CD4-positive, alpha-beta T cell (primary cell): ENCODE measurements at places on chromosomes 2 and 18.
A peak's percentile ranks its signal among the peaks of the same experiment; 100 is the strongest.

DNA sequence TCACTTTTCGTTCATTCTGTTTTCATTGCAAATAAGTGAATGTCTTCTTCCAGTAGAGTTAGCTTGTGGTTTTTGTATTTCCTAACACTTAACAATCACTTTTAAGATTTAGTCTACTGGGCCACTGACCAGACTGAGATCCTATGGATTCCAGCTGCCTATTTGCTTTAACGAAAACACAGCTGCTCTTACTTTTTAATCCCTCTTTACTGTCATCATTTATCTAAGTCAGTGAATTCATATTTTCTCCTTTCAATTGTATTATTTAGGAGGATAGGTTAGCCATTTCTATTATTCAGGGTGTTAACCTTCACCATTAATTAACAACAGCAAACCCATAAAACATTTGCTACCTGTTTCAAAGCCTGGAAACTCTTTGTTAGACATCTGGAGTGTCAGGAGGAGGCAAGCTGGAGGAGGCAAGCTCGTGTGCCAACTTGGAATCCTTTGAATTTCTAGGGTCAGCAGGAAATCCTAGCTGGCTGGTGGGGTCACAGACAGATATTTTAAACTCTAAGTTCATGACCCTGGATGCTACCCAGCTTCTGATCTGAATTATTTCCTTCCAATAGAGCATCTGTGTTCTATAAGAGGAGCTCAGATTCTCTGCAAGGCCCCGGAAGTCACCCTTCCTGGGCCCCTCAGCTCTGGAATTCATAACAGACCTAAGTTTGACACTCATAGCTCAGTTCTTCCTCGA is 385.3 kb downstream of the RBM43 start:
- no peaks in the 10 kb centered on the region for H3K36me3 ChIP-seq
- no peak for DNase-seq
- no peak overlapping the region for H3K4me3 ChIP-seq

- H3K36me3 ChIP-seq = no peaks in the 10 kb centered on the region
- no peaks in the 10 kb centered on the region for H3K27me3 ChIP-seq
- H3K4me3 ChIP-seq = no peak overlapping the region
- H3K27ac ChIP-seq = no peak overlapping the region
- no peak for DNase-seq
Measured at GRCh38 chr2:179193759-179194394, 70.8 kb downstream of the SESTD1 start.

GRCh38 chr2:8514796-8515758 is 166.8 kb upstream of the ID2 start:
- no peak overlapping the region for H3K4me3 ChIP-seq
- peak; percentile 34 for DNase-seq
- H3K27me3 ChIP-seq = no peaks in the 10 kb centered on the region
- H3K27ac ChIP-seq = peak overlapping the region; percentile 75
- peaks cover 46% of the 10 kb centered on the region for H3K4me1 ChIP-seq
- no peaks in the 10 kb centered on the region for H3K36me3 ChIP-seq

DNA sequence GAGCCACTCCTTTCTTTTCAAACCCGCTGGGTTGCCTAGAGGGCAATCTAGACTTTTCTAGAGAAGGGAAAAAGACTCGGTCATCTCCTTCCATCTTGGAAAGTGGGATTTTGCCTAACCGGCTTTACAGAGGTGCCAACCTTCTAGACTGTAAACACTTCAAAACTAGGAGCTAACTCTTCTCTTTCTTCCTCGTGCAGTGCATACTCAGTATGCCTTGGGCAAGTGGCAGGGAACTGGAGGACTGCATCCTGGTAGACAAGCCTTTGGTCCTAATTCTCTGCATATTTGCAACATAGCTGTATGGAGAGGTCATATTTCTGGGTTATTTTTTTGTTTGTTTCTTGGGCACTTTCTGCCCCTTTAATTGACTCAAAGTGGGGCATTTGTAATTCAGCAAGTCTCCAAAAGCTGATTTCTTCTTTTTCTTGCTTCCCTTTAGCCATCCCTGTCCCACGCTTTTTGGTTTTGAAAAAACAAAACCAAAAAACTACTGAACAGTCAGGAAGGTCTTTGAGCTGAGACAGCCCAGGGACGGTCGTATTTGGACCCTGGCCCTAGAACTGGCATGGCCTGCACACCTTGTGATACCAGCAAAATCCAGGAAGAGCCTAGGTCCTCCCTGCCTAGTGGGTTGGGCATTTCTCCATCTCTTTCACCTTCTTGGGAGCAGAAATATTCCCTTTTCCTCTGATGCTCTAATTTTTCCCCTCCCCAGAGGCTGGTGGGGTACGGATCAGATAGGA is 5.8 kb upstream of the GATA6 start:
- no peak overlapping the region for H3K4me3 ChIP-seq
- no peak for DNase-seq
- peaks cover 49% of the 10 kb centered on the region for H3K27me3 ChIP-seq
- H3K36me3 ChIP-seq = no peaks in the 10 kb centered on the region
- H3K27ac ChIP-seq = no peak overlapping the region

- no peak for DNase-seq
- H3K4me3 ChIP-seq = no peak overlapping the region
- H3K4me1 ChIP-seq = peaks cover 10% of the 10 kb centered on the region
- no peaks in the 10 kb centered on the region for H3K27me3 ChIP-seq
- peaks cover 6% of the 10 kb centered on the region for H3K36me3 ChIP-seq
Measured at GRCh38 chr2:171432206-171432968, 1.4 kb downstream of the METTL8 start.

DNA sequence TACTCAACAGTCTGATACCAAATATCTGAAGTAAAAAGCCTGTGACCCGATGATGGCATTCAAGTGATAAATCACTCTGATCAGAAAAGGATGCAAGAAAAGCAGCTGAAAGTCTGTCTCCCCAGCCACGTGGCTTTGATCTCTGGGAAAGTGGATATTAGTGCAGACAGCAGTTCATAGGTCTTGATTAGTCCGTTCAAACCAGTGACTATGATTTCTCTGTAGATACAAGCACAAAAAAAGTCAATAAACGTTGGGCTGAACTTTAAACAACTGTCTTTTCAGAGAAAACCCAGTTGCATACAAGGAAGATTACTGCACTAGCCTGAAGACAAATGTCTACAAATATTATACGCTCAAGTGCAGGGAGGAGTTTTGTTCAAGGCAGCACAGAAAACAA is 107.7 kb upstream of the CDC42EP3 start:
- H3K4me1 ChIP-seq = no peaks in the 10 kb centered on the region
- H3K36me3 ChIP-seq = no peaks in the 10 kb centered on the region
- DNase-seq = no peak

DNA sequence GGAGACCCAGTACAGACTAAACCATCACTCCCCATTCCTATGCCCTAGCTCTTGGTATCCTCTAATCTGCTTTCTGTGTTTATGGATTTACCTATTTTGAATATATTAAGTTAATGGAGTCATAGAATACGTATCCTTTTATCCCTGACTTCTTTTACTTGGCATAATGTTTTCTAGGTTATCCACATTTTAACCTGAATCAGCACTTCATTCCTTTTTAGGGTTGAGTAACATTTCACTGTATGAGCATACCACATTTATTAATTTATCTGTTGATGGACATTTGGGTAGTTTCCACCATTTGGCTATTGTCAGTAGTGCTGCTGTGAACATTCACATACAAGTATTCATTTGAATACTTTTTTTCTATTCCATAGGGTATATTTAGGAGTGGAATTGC is 157.3 kb upstream of the CTNNA2 start:
- DNase-seq = no peak
- no peak overlapping the region for H3K27ac ChIP-seq
- no peaks in the 10 kb centered on the region for H3K4me1 ChIP-seq

- no peaks in the 10 kb centered on the region for H3K4me1 ChIP-seq
- H3K4me3 ChIP-seq = no peak overlapping the region
Measured at GRCh38 chr18:57544936-57545660, 41.4 kb downstream of the FECH start.

- no peaks in the 10 kb centered on the region for H3K36me3 ChIP-seq
- H3K4me3 ChIP-seq = no peak overlapping the region
- no peak overlapping the region for H3K27ac ChIP-seq
Measured at GRCh38 chr18:8657050-8657820, 48.0 kb downstream of the RAB12 start.

- H3K4me1 ChIP-seq = no peaks in the 10 kb centered on the region
- H3K27me3 ChIP-seq = no peaks in the 10 kb centered on the region
- H3K36me3 ChIP-seq = no peaks in the 10 kb centered on the region
- H3K4me3 ChIP-seq = no peak overlapping the region
- no peak overlapping the region for H3K27ac ChIP-seq
- DNase-seq = no peak
Measured at GRCh38 chr2:101420623-101421022, 33.3 kb upstream of the CREG2 start.

- no peak overlapping the region for H3K4me3 ChIP-seq
- no peak for DNase-seq
- no peaks in the 10 kb centered on the region for H3K36me3 ChIP-seq
- no peaks in the 10 kb centered on the region for H3K27me3 ChIP-seq
- H3K27ac ChIP-seq = no peak overlapping the region
- H3K4me1 ChIP-seq = peaks cover 31% of the 10 kb centered on the region
Measured at GRCh38 chr18:74370115-74370514, 54.5 kb downstream of the C18orf63 start.

DNA sequence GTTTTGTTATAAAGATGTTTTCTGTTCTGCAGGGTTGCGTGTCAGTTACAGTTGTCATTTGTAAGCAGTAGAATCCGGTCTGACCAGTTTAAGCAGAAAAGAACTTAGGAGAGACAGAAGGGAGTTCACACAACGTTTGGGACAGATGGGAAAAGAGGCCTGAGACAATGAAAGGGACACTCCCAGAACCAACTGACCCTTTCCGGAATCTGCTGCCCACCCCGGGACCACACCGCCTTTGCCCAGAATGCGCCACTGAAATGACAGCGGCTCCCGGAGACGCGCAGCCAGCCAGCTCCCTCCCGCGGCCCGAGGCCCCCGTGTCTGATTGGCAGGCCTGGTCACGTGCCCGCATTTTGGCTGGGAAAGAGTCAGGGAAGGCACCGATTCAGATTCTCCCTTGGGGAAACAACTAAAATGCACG is 244.6 kb downstream of the BCL2 start:
- H3K27ac ChIP-seq = no peak overlapping the region
- no peaks in the 10 kb centered on the region for H3K36me3 ChIP-seq
- peaks cover 3% of the 10 kb centered on the region for H3K4me1 ChIP-seq
- no peaks in the 10 kb centered on the region for H3K27me3 ChIP-seq

GRCh38 chr18:11883153-11883552 is 25.0 kb downstream of the MPPE1 start:
- H3K27ac ChIP-seq = no peak overlapping the region
- no peak overlapping the region for H3K4me3 ChIP-seq
- H3K27me3 ChIP-seq = no peaks in the 10 kb centered on the region
- H3K36me3 ChIP-seq = peaks cover 37% of the 10 kb centered on the region
- no peak for DNase-seq
- no peaks in the 10 kb centered on the region for H3K4me1 ChIP-seq

- no peaks in the 10 kb centered on the region for H3K4me1 ChIP-seq
- H3K4me3 ChIP-seq = no peak overlapping the region
- H3K27ac ChIP-seq = no peak overlapping the region
- no peaks in the 10 kb centered on the region for H3K36me3 ChIP-seq
Measured at GRCh38 chr2:134078354-134078753, 175.5 kb upstream of the MGAT5 start.

DNA sequence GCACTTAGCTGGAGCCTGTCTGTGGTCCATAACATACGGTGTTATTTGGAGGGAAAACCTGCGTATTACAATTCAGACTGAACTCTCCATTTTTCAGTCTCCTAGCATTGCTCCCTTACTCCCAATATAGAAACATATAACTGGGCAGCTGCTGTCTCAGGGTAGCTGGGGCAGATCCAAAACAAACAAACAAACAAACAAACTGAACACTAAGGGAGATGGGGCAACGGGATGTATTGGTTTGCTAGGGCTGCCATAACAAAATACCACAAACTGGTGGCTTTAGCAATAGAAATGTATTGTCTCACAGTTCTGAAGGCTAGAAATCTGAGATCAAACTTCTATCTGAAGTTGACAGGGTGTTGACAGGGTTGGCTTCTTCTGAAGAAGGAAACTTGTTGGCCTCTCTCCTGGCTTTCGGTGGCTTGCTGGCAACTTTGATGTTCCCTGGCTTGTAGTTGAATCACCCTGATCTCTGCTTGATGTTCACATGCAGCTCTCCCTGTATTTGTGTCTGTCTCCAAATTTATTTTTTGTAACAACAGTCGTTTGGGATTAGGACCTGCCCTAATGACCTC is 329.3 kb upstream of the ZNF804A start:
- DNase-seq = no peak
- no peaks in the 10 kb centered on the region for H3K36me3 ChIP-seq
- no peak overlapping the region for H3K27ac ChIP-seq
- H3K4me3 ChIP-seq = no peak overlapping the region
- H3K4me1 ChIP-seq = no peaks in the 10 kb centered on the region
- H3K27me3 ChIP-seq = no peaks in the 10 kb centered on the region

DNA sequence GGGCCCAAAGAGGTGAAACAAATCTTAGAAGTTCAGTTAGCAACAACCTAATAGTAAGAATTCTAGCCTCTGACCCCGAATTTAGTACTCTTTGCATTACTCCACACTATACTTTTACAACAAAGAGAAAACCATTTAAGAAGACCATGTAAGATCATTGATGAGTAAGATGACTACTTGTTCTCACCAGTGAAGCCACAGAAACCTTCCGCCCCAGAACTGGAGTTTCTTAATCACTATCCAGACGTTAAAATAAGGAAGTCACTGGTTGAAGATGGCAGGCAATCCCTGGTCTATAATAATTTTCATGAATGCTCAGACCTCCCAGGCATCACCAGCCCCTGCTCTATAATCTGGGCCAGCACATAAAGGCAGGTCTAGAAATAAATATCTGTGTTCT is 95.0 kb downstream of the TMEM163 start:
- H3K36me3 ChIP-seq = no peaks in the 10 kb centered on the region
- H3K4me3 ChIP-seq = no peak overlapping the region
- H3K4me1 ChIP-seq = no peaks in the 10 kb centered on the region
- no peaks in the 10 kb centered on the region for H3K27me3 ChIP-seq
- H3K27ac ChIP-seq = no peak overlapping the region

GRCh38 chr2:160221391-160222276 is 21.6 kb upstream of the ITGB6 start:
- no peaks in the 10 kb centered on the region for H3K27me3 ChIP-seq
- H3K4me1 ChIP-seq = peaks cover 12% of the 10 kb centered on the region
- no peak for DNase-seq
- H3K4me3 ChIP-seq = no peak overlapping the region
- no peaks in the 10 kb centered on the region for H3K36me3 ChIP-seq

DNA sequence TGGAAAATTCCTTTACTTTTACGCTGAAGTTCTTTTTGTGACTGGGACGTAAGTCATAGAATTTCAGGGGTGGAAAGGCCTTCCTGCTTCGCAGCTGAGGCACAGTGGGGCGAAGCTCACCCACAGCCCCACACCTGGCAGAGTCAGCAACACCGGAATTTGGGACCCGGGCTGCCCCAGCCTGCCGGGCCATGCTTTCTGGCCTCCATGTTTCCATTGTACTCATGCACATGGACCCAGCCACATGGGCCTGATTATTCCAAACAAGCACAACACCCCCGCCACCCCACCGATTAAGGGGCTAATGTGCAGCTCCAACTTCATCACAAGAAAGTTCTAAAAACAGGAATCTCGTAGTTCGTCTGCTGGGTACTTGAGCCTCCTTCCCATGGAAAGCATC is 82.5 kb downstream of the CABLES1 start:
- H3K36me3 ChIP-seq = no peaks in the 10 kb centered on the region
- H3K27me3 ChIP-seq = no peaks in the 10 kb centered on the region
- no peak overlapping the region for H3K4me3 ChIP-seq
- H3K27ac ChIP-seq = no peak overlapping the region
- no peaks in the 10 kb centered on the region for H3K4me1 ChIP-seq
